Stimulated activated memory B cell treated with anti-CD40 and anti-IgM and Interleukin-4, amounts not matched to agents 10 μg/mL and 1 μg/mL and 100 μg/mL, for 72 hours (primary cell): ENCODE measurements at places on chromosomes 12 and 14.

DNA sequence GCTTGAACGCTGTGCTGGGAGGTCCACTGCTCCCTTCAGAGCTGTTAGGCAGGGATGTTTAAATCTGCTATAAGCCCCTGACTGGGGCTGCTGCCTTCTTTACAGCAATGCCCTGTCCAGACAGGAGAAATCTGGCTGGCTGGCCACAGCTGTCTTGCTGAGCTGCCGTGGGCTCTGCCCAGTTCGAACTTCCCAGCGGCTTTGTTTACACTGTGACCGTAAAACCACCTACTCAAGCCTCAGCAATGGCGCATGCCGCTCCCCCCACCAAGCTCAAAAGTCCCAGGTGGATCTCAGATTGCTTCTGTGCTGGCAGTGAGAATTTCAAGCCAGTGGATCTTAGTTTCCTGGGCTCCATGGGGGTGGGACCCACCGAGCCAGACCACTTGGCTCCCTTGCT, 35.8 kb downstream of the CKAP4 start:
- no peak overlapping the region for H3K27ac ChIP-seq
- H3K27me3 ChIP-seq = peaks cover 91% of the 10 kb centered on the region
- no peak overlapping the region for H3K4me3 ChIP-seq

GRCh38 chr14:86654558-86655184, 1124.7 kb downstream of the FLRT2 start:
- no peaks in the 10 kb centered on the region for H3K36me3 ChIP-seq
- no peak overlapping the region for H3K4me3 ChIP-seq
- no peak overlapping the region for H3K27ac ChIP-seq
- no peak for ATAC-seq

GRCh38 chr14:74019408-74020137, 424 bp downstream of the BBOF1 start:
- no peak for ATAC-seq
- no peaks in the 10 kb centered on the region for H3K27me3 ChIP-seq
- peaks cover 16% of the 10 kb centered on the region for H3K4me1 ChIP-seq
- no peaks in the 10 kb centered on the region for H3K36me3 ChIP-seq
- H3K4me3 ChIP-seq = peak overlapping the region; percentile 91

- peak overlapping the region; percentile 93 for H3K27ac ChIP-seq
- peaks cover 19% of the 10 kb centered on the region for H3K27me3 ChIP-seq
- H3K36me3 ChIP-seq = no peaks in the 10 kb centered on the region
These were observed 14.3 kb downstream of the FOS start for GRCh38 chr14:75292886-75293285.

GRCh38 chr14:70917633-70918032, 10.4 kb downstream of the PCNX1 start:
- no peak overlapping the region for H3K4me3 ChIP-seq
- no peak overlapping the region for H3K27ac ChIP-seq
- no peaks in the 10 kb centered on the region for H3K27me3 ChIP-seq
- H3K36me3 ChIP-seq = peaks cover 16% of the 10 kb centered on the region
- ATAC-seq = no peak

DNA sequence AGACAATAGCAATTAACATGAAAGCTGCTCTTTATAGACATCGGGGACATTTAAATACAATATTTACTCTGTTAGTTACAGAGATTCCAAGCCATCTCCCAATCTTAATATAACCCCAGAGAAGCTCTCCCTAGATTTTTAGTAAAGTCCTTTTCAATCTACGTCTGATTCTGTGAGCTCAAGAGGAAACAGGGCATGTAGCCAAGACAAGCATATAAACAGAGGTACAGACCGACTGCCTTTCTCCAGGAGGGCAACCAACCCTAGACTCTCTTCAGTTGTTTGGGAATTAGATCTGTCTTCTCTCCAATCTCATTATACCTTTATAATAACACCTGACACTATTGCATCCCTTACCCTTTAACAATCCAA, 57.4 kb downstream of the TMTC1 start:
- H3K27ac ChIP-seq = no peak overlapping the region
- no peaks in the 10 kb centered on the region for H3K36me3 ChIP-seq
- no peaks in the 10 kb centered on the region for H3K4me1 ChIP-seq
- ATAC-seq = no peak
- H3K4me3 ChIP-seq = no peak overlapping the region
- no peaks in the 10 kb centered on the region for H3K27me3 ChIP-seq

GRCh38 chr14:29805415-29806123, 122.1 kb downstream of the PRKD1 start:
- no peaks in the 10 kb centered on the region for H3K4me1 ChIP-seq
- H3K4me3 ChIP-seq = no peak overlapping the region
- ATAC-seq = no peak

DNA sequence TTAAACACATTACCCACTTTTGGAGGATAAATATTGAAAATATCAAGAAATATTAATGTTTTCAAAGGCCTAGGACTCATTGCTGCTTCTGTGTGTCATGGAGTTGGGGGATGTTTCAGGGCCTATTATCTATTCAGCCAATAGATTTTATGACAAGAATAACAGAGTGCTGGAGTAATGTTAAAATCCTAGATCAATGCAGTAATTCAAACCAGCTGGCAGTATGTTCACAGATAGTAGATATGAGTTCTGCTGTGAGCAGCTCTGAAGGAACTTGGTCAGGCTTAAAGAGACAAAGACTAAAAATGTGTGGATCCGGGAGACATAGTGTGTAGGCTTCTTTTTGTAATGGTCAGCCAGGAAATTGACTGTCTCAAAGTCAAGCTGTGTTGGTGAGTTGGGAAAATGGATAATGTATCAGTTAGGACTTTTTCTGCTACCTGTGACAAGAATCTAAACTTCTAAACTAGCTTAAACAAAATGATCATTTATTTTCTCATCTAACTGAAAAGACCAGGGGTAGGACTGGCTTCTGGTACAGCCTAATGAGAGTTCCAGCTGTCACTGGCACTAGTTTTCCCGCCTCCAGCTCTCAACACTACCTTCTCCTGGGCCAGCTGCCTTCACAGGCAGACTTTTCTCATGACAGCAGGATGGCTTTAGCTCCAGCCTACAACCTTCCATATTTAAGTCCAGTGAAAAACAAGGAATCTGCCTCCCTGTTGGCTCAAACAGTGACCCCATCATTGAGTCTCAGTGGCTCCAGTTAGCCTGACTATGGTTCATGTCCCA, 16.3 kb upstream of the POLR3B start:
- H3K27ac ChIP-seq = no peak overlapping the region
- H3K4me1 ChIP-seq = no peaks in the 10 kb centered on the region
- H3K27me3 ChIP-seq = no peaks in the 10 kb centered on the region
- no peak overlapping the region for H3K4me3 ChIP-seq

GRCh38 chr12:131923260-131923659, 5.8 kb upstream of the PUS1 start:
- H3K27me3 ChIP-seq = no peaks in the 10 kb centered on the region
- peaks cover 5% of the 10 kb centered on the region for H3K36me3 ChIP-seq
- peak overlapping the region; percentile 73 for H3K4me3 ChIP-seq
- peak overlapping the region; percentile 22 for H3K27ac ChIP-seq

GRCh38 chr14:72514660-72515025, 379.3 kb downstream of the DPF3 start:
- no peaks in the 10 kb centered on the region for H3K36me3 ChIP-seq
- H3K27me3 ChIP-seq = peaks cover 8% of the 10 kb centered on the region
- peaks cover 42% of the 10 kb centered on the region for H3K4me1 ChIP-seq

- peaks cover 28% of the 10 kb centered on the region for H3K27me3 ChIP-seq
- H3K36me3 ChIP-seq = no peaks in the 10 kb centered on the region
- H3K27ac ChIP-seq = no peak overlapping the region
- no peak for ATAC-seq
These were observed 22.1 kb downstream of the EMP1 start for GRCh38 chr12:13218641-13219040.

DNA sequence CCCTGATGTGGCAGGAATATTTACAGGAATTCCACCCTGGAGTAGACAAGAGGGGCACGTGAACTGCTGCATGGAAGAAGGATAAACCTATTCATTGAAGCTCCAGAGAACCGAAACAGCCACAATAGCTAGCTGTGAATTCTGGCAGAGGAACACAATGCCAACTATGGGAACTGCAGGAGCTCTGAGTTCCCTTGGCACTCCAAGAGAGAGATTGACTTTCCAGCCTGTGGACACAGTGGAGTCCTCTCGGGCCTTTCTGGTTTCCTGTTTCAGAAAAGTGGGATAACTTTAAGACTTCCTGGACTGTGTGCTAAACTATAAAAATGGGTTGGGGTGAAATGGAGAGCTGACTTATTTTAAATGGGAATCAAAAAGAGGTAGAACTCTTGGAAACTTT, 11.9 kb downstream of the CACNA2D4 start:
- peaks cover 6% of the 10 kb centered on the region for H3K36me3 ChIP-seq
- H3K27ac ChIP-seq = no peak overlapping the region
- peaks cover 7% of the 10 kb centered on the region for H3K4me1 ChIP-seq
- peaks cover 8% of the 10 kb centered on the region for H3K27me3 ChIP-seq
- H3K4me3 ChIP-seq = no peak overlapping the region

DNA sequence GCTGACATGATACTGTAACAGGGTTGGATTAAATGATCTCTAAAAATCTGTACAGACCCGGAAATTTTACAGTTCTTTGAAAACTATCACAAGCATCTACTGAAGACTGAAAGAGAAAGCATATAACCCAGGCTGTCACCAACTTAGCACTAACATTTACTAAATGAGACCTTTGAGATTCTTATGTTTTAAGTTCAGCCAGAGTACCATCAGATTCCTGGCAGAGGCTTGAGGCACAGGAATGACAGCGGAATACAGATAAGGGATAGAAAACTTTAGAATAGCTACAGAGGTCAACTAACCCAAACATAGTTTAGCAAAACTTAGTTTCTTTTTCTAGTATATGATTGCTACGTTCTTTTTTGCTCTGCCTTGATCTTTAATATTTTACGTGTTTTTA, 91.6 kb upstream of the FERMT2 start:
- no peaks in the 10 kb centered on the region for H3K27me3 ChIP-seq
- peaks cover 66% of the 10 kb centered on the region for H3K36me3 ChIP-seq
- ATAC-seq = no peak

GRCh38 chr12:126349383-126349782, 1284.1 kb downstream of the AACS start:
- no peak for ATAC-seq
- no peaks in the 10 kb centered on the region for H3K27me3 ChIP-seq
- H3K27ac ChIP-seq = no peak overlapping the region
- H3K4me1 ChIP-seq = no peaks in the 10 kb centered on the region
- no peaks in the 10 kb centered on the region for H3K36me3 ChIP-seq

DNA sequence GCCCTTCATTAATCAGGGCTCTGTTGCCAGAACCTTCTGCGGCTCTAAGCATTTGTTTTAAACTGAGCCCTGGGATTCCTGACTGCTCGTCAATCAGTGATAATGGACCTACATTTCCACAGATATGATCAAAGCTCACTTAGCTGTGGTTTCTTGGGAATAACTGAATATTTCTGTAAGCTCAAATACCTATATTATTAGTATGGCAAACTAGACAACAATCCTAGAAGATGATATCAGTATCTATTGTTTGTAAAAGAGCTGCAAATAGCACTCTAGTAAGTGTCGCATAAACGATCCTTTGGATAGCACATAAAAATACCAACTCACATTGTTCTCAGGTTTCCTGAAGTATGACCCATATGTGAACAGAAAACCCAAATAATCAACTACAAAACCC, 150.4 kb downstream of the PPM1H start:
- no peaks in the 10 kb centered on the region for H3K4me1 ChIP-seq
- no peak overlapping the region for H3K4me3 ChIP-seq
- ATAC-seq = no peak
- H3K27me3 ChIP-seq = peaks cover 9% of the 10 kb centered on the region
- H3K27ac ChIP-seq = no peak overlapping the region
- H3K36me3 ChIP-seq = no peaks in the 10 kb centered on the region

GRCh38 chr14:61179061-61179690, 102.0 kb downstream of the TMEM30B start:
- H3K4me1 ChIP-seq = peaks cover 6% of the 10 kb centered on the region
- H3K36me3 ChIP-seq = no peaks in the 10 kb centered on the region
- H3K4me3 ChIP-seq = no peak overlapping the region
- H3K27ac ChIP-seq = no peak overlapping the region

- H3K4me3 ChIP-seq = no peak overlapping the region
- no peaks in the 10 kb centered on the region for H3K27me3 ChIP-seq
- no peak for ATAC-seq
- peaks cover 35% of the 10 kb centered on the region for H3K36me3 ChIP-seq
- peak overlapping the region; percentile 36 for H3K27ac ChIP-seq
- H3K4me1 ChIP-seq = peaks cover 29% of the 10 kb centered on the region
These were observed 79.6 kb upstream of the AMIGO2 start for GRCh38 chr12:47159348-47159747.

DNA sequence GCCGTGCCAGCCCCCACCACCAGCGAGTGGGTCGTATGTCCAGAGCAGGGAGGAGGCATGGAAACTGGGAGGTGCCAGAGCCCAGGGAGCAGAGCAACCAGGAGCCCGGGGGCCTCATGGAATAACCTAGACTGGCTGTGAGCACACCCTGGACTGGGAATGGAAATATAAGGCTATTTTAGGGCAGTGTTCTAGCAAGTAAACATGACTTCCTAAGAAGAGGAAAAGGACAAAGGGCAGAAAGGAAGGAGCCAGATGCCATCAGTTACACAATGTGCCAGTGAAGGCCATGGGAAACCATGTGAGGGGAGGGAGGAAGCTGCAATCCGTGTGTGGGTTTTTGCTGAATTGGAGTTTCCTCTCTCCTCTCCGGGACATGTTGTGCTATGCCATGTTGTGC, 18.7 kb upstream of the CPM start:
- no peak overlapping the region for H3K4me3 ChIP-seq
- H3K27me3 ChIP-seq = no peaks in the 10 kb centered on the region
- ATAC-seq = no peak
- no peaks in the 10 kb centered on the region for H3K4me1 ChIP-seq
- no peak overlapping the region for H3K27ac ChIP-seq

DNA sequence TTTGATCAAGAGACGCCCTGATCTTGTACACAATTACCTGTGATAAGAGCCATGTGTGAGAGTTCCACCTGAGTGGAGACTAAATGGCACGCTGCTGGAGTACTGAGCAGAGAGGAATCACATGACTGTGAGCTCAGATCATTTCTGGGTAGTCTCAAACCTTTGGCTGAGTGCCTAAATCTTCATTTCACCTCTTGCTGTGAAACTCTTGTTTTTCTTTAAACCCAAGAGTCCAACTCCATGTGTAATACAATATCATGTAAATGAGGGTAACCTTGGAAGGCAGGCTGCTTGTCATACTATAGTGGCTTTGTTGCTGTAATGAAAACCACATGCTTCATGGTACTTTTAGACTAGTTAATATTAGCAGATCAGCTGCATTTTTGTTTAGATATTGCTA, 156.9 kb downstream of the CAND1 start:
- H3K27ac ChIP-seq = no peak overlapping the region
- ATAC-seq = no peak
- H3K4me3 ChIP-seq = no peak overlapping the region
- peaks cover 20% of the 10 kb centered on the region for H3K27me3 ChIP-seq
- H3K4me1 ChIP-seq = no peaks in the 10 kb centered on the region

GRCh38 chr12:65168681-65169319, 583 bp upstream of the LEMD3 start:
- no peaks in the 10 kb centered on the region for H3K36me3 ChIP-seq
- H3K4me1 ChIP-seq = peaks cover 21% of the 10 kb centered on the region
- peak; percentile 1 for ATAC-seq
- H3K4me3 ChIP-seq = peak overlapping the region; percentile 90
- peak overlapping the region; percentile 92 for H3K27ac ChIP-seq
